NCI-H526 (cell line): ENCODE measurements at places on chromosomes 3 and 15.

- DNase-seq, result no peak
Measured at GRCh38 chr3:5270666-5271371, 83.3 kb downstream of the EDEM1 start.

- DNase-seq, result no peak
Measured at GRCh38 chr15:88131937-88132336, 124.6 kb downstream of the NTRK3 start.

DNA sequence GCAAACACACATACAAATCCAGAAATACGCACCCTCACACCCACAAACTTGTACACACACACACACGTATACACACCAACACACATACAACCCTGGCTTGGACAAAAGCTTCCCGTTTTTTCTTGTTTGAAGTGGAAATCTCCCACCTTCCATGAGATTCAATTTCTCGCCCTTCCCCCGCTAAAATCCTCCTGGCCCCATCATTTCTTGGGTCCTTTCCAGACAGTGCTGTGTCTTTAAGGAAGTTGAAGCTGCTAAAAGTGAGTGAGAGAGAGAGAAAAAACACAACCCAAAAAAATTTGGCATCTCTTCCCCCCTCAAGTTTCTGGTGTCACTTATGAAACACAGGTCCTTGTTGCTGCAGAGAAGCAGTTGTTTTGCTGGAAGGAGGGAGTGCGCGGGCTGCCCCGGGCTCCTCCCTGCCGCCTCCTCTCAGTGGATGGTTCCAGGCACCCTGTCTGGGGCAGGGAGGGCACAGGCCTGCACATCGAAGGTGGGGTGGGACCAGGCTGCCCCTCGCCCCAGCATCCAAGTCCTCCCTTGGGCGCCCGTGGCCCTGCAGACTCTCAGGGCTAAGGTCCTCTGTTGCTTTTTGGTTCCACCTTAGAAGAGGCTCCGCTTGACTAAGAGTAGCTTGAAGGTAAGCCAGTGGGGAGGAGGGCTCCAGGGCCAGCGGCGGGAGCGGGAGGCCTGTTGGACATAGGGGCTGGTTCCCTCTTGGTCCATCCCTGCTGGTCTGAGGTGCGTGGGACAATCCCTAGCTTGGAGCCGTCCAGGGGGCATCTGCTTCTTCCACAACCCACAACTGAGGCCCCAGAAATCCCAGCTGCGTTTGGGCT lies at the start of gene ISLR:
Gene ISLR (plus strand): TSS at position 331 of the 839 bp plus-strand sequence. CDS start 1,149 bp downstream, outside the sequence.
- no peak for DNase-seq

DNA sequence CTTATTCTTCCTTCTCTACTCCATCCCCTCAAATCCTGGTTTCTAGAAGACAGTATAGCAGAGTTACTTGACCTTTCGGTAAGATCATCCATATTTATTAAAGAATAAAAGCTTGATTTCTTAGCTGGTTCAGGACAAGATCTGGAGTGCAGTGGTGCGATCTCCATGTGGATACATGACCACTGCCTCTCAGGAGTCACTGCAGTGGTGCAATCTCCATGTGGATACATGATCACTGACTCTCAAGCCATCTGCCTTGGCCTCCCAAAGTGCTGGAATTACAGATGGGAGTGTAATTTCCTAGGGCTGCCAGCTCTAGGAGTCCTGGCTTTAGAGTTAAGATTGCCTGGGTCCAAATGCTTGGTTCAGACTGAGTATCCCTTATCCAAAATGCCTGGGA lies 16.5 kb downstream of the LARP6 start:
- no peak for DNase-seq

DNA sequence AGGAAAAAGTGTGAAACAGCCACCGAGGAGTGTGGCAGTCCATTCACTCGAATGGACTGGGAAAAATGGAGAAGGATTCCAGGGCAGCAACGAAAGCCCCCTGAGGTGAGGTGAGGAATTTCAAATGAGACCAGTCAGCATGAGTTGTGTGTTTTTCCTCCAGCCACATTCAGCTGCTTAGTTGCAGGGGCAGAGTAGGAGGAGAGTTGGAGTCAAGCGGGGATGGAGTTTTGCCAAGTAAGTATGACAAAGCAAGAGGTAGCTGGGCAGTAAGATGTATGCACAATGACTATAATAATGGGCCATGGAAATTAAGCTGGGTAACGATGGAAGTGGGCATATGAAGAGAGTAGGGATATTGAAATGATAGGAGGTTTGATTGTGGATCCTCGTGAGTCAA lies 64.4 kb downstream of the CCDC54 start:
- DNase-seq, result no peak

GRCh38 chr3:129305592-129306091 lies 27.0 kb downstream of the HMCES start:
- peak; percentile 93 for DNase-seq

DNA sequence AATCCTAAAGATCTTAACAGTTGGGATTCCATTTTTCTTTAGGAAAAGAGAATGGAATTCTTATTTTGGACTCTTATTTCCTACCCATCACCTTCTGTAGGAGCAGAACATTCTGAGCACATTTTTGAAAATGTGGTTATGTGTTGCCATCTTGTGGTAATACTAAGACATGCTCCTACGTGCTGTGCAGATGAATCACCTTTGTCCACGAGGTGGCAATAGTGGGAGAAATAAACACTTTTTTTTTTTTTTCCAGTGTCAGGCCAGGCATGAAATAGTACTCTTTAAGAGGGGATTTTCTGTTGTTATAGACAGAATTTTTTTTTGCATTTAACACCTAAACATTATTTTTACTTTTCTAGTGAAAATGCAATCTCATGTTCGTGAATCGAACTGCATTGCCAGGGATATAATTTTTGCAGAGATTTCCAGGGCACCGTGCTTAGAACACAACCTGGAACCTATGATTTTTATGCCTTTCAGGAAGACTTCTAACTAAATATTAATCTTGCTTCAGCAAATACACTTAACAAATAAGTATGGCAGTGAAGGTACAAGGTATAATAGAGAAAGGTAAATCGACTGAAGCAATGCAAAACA lies 196.6 kb downstream of the GAP43 start:
- DNase-seq, result peak; percentile 50

- DNase-seq, result no peak
Measured at GRCh38 chr3:152445212-152445611, 176.5 kb downstream of the MBNL1 start.

- no peak for DNase-seq
Measured at GRCh38 chr15:87944050-87944449, 312.5 kb downstream of the NTRK3 start.

- no peak for DNase-seq
Measured at GRCh38 chr3:66409771-66410754, 90.8 kb downstream of the LRIG1 start.

GRCh38 chr15:83653639-83654378 lies at the start of gene ADAMTSL3:
ADAMTSL3 (plus strand) TSS chr15:83654123; CDS start chr15:83655762, 1,639 bp downstream.
- no peak for DNase-seq

- no peak for DNase-seq
Measured at GRCh38 chr15:39135989-39136388, 444.9 kb upstream of the THBS1 start.

GRCh38 chr3:114666623-114667022 lies 372.8 kb downstream of the TIGIT start:
- DNase-seq, result no peak

GRCh38 chr15:51075826-51076523 lies 18.7 kb downstream of the TNFAIP8L3 start:
- no peak for DNase-seq

- DNase-seq, result no peak
Measured at GRCh38 chr15:48416301-48416700, 85.1 kb downstream of the DUT start.

- DNase-seq, result peak; percentile 27
Measured at GRCh38 chr3:124837730-124838186, 49.4 kb downstream of the ITGB5 start.

GRCh38 chr15:76197703-76198455 lies 113.4 kb downstream of the ETFA start:
- DNase-seq, result no peak

DNA sequence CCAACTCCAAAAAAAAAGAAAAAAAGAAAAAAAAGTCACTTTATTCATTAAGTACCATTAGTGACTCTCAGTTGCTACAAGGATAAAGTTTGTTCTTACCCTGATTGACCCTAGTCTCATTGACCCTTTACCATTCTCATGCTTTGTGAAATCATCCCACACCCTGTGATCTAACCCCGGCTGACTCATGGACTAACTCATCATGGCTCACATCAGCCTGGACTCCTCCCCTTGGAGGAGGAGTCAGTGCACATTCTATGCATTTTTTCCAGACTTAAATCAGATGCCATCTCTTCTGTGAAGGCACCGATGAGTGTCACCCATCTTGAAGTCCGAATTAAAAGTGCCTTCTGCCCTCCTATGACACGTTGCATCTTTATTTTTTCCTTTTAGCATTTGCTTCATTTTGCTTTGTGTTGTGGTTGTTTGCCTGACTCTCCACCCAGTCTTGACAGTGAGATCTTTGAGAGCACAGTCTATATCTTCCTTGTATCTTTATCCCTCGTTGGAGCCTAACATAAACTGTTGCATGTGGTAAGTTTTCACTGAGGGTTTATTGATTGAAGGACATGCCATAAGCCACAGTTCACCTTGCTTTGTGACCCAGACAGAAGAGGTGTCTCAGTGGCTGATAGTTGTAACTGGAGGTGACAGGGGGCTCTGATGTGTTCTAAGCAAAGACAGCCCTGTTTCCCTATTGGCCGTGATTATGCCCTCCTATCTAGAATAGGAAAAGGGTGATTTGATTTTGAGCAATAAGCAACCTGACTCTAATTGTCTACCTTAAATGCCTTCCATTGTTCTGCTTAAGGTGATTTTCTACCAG lies 72.1 kb downstream of the IL1RAP start:
- no peak for DNase-seq

- no peak for DNase-seq
Measured at GRCh38 chr3:136023264-136023978, 57.9 kb downstream of the PPP2R3A start.

- no peak for DNase-seq
Measured at GRCh38 chr3:185766329-185767001, 58.4 kb downstream of the IGF2BP2 start.

GRCh38 chr15:63075984-63076713 lies 33.6 kb downstream of the TPM1 start:
- DNase-seq, result peak; percentile 39

DNA sequence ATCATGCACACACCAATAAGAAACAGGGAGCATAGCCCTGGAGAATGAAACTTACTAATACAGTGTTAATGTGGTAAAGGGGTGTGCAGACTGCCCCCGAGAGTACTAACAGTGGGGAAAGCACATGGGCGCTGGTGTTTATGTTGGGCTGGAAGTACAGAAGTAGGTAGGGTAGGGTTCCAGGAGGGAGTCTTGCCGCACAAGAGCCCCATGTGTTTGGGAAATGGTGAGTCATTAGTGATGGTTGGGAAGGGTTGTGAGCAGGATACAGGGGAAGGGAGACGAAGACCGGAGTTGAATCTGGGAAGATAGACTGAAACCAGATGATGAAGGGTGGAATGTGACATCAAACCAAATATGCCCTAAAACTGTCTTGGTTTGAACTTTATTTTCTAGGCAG lies 117.1 kb downstream of the THSD4 start:
- DNase-seq, result no peak

- DNase-seq, result peak; percentile 86
Measured at GRCh38 chr3:25782938-25783660, at the start of gene NGLY1. NGLY1 (minus strand) TSS chr3:25783443; CDS start chr3:25783390, 53 bp downstream.

- DNase-seq, result no peak
Measured at GRCh38 chr15:76153241-76154197, 93.7 kb downstream of the TMEM266 start.
